ENCODE measurements at places on chromosomes 13 and 19. TPM values are rescaled to one million over a fixed set of nuclear protein-coding genes. Genes with fewer than 3 reads are reported as not detected.

PPP1R13L gene
- total RNA-seq, result 165 TPM

PTH2 gene
- not detected for total RNA-seq

SYT5 gene
- not detected for total RNA-seq

C19orf67 gene
- not detected for total RNA-seq

TEX101 gene
- not detected for total RNA-seq

CGB5 gene
- not detected for total RNA-seq

POLD1 gene
- 6.3 TPM for total RNA-seq

C1QTNF9 gene
- 2.6 TPM for total RNA-seq

EGLN2 gene
- 44.4 TPM for total RNA-seq

SBK2 gene
- 2.4 TPM for total RNA-seq

CPT1C gene
- total RNA-seq, result 2.2 TPM

IGFL3 gene
- not detected for total RNA-seq

APOC1 gene
- 3.5 TPM for total RNA-seq

CASP14 gene
- not detected for total RNA-seq

PKN1 gene
- total RNA-seq, result 119 TPM

LGALS7B gene
- not detected for total RNA-seq

SLC17A7 gene
- 1.3 TPM for total RNA-seq

ANGPTL8 gene
- total RNA-seq, result not detected

PRRG2 gene
- 0.60 TPM for total RNA-seq

SOX1 gene
- not detected for total RNA-seq

RNF225 gene
- total RNA-seq, result not detected

MIA gene
- not detected for total RNA-seq

GIPC3 gene
- 1.00 TPM for total RNA-seq

SLC15A1 gene
- total RNA-seq, result not detected

KLK12 gene
- not detected for total RNA-seq

FBL gene
- total RNA-seq, result 56.3 TPM

JSRP1 gene
- total RNA-seq, result not detected

CLC gene
- not detected for total RNA-seq

CEACAM16 gene
- not detected for total RNA-seq

TMEM255B gene
- 4.2 TPM for total RNA-seq

TEX26 gene
- total RNA-seq, result not detected

SHANK1 gene
- total RNA-seq, result 0.35 TPM

KLK5 gene
- not detected for total RNA-seq

ZNF234 gene
- 10.7 TPM for total RNA-seq

CYSLTR2 gene
- total RNA-seq, result 5.4 TPM

USPL1 gene
- total RNA-seq, result 9.3 TPM

IL11 gene
- not detected for total RNA-seq

SIGLEC12 gene
- total RNA-seq, result not detected

RXFP2 gene
- total RNA-seq, result not detected

FSTL3 gene
- 119 TPM for total RNA-seq

SIX5 gene
- 16.2 TPM for total RNA-seq

TMPRSS9 gene
- total RNA-seq, result not detected

HRC gene
- 875 TPM for total RNA-seq

MIPEP gene
- 36.8 TPM for total RNA-seq

NCAN gene
- total RNA-seq, result not detected

KLC3 gene
- 0.69 TPM for total RNA-seq

PDX1 gene
- not detected for total RNA-seq

PALM gene
- total RNA-seq, result 20.7 TPM

TPRX1 gene
- total RNA-seq, result not detected

IL17D gene
- 1.2 TPM for total RNA-seq

TEKTIP1 gene
- total RNA-seq, result not detected

MRI1 gene
- total RNA-seq, result 36.9 TPM

P2RY11 gene
- total RNA-seq, result 4.8 TPM

ELSPBP1 gene
- total RNA-seq, result not detected

SHISA7 gene
- not detected for total RNA-seq
